Hippocampal formation (tissue), 2 donors: ENCODE measurements at places on chromosomes 6 and 20.

DNA sequence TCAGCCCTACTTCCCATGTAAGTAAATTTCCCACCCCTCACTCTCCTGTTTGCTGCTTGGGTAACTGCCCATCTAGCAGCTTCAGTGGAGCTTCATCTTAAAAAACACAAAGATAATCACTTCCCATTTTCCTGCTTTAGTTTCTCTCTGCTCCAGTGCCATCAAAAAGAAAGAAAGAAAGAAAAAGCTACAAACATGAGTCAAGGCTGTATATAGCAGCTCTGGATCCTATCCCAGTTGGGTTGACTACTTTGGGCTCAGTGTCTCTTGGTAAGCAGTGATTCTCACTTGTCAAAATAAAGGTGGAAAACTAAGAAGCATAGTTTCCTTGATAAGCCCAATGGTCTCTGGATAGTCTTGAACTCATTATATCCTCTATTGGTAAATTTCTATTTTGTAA, 48.7 kb upstream of the SRPK1 start:
- no peak for DNase-seq

DNA sequence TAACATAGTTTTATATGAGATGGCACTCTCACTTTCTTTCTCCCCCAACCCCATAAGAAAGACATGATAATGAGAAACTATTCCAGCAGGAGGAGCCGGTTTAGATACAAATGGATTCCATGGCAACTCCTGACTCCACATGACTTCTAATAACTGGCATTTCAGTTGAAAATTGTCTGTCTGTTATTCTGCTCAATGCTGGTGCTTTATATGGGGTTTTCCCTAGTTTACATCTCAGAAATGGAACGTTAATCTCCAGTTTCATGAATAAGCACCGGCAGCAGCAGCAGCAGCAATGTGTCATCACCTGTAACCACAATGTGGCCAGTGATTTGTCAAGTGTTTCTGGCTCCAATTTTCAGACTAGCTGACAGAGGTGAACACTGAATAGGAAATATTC, 8.0 kb upstream of the SIM1 start:
- no peak for DNase-seq

- DNase-seq: no peak
Observed at GRCh38 chr6:91141346-91141745, 554.5 kb upstream of the MAP3K7 start.

- no peak for DNase-seq
Observed at GRCh38 chr6:48667797-48668196, 556.8 kb upstream of the PTCHD4 start.

DNA sequence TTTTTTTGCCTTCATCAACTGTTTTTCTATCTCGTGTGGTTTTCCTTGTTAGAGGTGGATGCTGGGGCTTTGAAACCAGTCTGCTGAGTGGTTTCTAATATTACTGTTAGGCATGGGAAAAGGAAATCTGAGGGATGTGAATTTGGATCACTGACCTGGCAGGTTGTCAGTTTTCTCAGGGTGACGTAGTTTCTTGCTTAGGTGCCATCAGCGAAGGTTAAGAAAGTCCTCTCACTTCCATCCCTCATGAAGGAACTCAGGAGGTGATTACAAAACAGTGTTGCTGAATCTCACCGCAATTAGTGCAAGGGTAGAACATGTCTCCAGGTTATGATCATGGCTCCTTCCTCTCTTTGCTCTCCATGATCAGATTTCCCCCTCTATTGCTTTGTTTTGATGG, 135.9 kb downstream of the SOX4 start:
- no peak for DNase-seq
